ENCODE measurements at places on chromosomes 13 and 19. TPM values are rescaled to one million over a fixed set of nuclear protein-coding genes. Genes with fewer than 3 reads are reported as not detected.

TLE2 gene
- total RNA-seq: 95.2 TPM

SELENOV gene
- total RNA-seq: not detected

PTGIR gene
- 3.5 TPM for total RNA-seq

SIGLEC10 gene
- 14.0 TPM for total RNA-seq

MAST1 gene
- total RNA-seq: 0.36 TPM

CRX gene
- total RNA-seq: not detected

RNU6-9 gene
- total RNA-seq: not detected

NOVA2 gene
- total RNA-seq: 4.4 TPM

OR7A5 gene
- total RNA-seq: not detected

CEACAM5 gene
- total RNA-seq: 0.36 TPM

IGFL2 gene
- not detected for total RNA-seq

CNN1 gene
- 301 TPM for total RNA-seq

PNMA8A gene
- 6.4 TPM for total RNA-seq

MBNL2 gene
- total RNA-seq: 89.0 TPM

GRCh38 chr19:15369594-15369891, 10.0 kb downstream of the AKAP8 start:
- no peak for DNase-seq

DNA sequence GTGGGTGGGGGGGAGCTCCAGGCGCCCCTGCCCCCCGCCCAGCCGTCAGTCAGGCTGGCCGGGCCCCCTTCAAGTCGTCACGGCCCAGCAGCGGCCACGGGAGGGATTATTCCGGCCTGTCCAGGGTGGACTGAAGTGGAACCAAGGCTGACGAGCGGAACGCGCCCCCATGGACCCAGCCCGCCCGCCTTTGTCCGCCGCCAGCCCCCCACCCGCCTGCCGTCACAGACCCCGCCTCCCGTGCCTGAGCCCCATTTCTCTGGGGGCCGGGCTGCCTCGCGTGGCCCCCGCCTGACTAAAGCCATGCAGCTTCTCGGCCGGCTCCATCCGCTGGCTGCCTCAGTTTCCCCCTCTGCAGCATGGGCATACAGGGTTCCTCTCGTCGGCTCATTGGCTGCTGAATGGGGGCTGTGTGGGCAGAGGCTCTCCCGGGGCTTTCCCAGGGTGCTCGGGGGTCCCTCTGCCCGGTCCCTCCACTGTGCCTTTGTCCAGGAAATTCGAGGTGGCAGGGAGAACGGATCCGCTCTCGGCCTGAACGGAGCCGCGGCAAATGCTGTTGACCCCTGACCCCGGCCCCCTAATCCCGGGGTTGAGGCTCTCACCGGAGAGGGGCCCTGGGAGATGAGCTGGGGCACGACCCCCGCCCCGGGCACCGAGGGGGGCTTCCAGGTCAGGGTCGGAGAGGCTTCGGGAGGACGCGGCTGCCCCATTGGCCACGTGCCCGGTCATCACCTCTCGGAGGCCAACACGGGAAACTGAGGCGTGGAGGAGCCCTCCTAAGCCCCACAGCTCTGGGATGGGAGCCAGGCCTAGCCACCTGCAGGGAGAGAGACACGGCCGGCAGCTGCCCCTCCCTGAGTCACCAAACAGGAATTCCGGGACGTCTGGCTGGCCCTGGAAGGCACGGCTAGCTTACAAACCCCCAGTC, 27.4 kb downstream of the EFNA2 start:
- no peak for DNase-seq

- no peak for DNase-seq
Measured at GRCh38 chr13:44136696-44137268, 236.8 kb upstream of the SERP2 start.

- no peak for DNase-seq
Measured at GRCh38 chr19:18420930-18421329, 1.7 kb downstream of the SSBP4 start.

GRCh38 chr13:27161980-27162379, 9.6 kb downstream of the USP12 start:
- no peak for DNase-seq

- no peak for DNase-seq
Measured at GRCh38 chr19:48064509-48064908, 20.6 kb upstream of the CABP5 start.

GRCh38 chr19:28196101-28196500, 1016.9 kb downstream of the UQCRFS1 start:
- DNase-seq: no peak

DNA sequence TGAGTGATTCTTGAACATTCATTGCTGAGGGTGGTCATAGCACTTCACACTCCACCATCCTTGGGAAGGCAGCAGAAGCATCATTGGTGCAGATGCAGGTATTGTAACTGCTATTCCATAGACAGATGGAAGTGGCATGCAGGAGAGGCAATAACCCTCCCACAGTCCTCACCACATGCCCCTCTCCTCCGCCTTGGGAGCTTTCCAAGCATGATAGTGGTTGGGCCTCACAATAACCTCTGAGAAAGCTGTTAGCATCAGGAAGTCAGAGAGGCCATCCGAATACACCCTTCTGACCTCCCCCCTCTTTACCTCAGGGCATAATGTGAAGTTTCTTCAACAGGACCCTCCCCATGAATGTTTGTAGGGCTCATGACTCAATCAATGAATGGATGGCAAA, 177.9 kb downstream of the KATNAL1 start:
- DNase-seq: no peak

DNA sequence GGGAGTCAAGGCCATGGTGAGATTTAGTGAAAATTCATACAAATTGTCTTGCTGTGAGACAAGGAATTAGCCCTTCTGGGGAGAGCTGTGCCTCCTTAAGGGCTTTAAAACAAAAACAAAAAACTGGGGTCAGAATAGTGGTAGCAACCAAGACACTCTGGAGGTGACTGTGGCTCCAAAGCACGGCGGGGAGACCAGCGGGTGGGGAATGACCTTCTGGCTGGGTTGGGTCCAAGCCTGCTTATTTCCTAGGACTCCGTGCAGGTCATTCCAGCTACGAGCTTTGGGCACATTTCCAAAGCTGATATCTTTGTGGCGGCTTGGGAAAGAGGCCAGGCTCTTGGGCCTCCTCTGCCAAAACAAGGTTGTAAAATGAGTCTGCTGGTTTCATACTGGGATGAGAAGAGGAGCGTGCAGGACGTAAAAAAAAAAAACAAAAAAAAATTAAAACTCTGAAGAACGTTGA, 348.3 kb downstream of the UQCRFS1 start:
- DNase-seq: peak; percentile 60

- DNase-seq: no peak
Measured at GRCh38 chr13:73955977-73956500, 178.2 kb downstream of the KLF12 start.

DNA sequence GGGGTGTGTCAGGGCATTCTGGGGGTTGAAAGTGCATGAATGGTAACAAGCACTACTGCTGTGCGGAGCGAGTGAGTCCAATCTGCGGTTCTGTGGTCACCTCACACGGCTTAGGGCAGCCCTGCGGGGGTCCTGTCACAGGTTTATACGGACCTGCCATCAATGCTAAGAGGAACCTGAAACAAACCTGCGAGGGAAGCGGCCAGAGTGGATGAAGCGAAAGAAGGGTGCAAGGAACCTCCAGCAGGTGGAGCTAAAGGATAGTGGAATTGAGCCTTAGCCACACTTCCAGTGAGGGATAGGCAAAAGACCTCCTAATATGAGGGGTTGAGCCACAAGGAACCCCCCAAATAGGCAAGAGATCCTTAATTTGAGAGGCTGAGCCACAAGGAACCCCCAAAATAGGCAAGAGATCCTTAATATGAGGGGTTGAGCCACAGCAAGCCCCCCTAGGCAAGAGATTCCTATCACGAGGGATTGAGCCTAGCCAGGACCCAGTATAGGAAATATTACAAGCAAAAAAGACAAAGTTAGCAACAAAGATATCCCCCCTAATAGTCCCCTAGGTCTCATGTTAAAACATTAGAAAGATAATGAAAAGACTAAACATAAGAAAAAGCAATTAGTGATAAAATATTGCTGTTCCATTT, 6.3 kb upstream of the ZNF69 start:
- peak; percentile 61 for DNase-seq

DNA sequence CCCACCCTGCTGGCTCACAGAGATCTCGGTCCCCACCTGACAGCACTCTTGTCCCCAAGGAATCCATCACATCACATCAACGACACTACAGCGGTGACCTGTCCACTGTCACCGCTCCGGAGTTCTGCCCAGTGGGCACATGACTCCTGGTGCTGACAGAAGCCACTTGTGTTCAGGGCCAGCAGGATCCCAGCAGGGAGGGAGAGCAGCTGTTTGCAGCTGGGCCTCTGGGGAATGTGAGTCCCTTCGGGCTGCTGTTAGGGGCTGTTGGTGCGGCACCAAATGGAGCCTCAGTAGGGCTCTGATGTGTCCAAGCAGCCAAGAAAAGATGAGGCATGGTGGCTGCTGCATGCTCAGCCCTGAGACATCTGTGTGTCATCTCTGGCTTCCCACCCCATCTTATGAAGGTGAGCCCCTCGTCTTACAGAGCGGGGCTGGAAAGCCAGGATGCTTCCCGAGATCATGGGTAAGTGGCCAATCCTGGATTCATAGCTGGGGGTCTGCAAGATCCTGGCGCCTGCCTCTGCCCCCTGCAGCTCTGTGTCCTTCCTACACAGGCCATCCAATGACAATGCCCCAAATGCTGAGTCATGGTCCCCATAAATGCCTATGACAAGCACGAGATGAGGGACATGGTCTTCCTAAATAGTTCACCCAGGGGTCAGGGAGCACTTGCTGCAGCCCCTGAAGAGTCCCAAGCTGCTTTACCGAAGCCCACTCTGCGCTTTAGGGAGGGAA, 56.0 kb downstream of the F2RL3 start:
- DNase-seq: no peak

- no peak for DNase-seq
Measured at GRCh38 chr19:48354332-48354992, 9.3 kb downstream of the TMEM143 start.

GRCh38 chr13:19345916-19346422, 164.3 kb upstream of the TUBA3C start:
- DNase-seq: no peak
